ENCODE measurements at places on chromosomes 6 and 20.

DNA sequence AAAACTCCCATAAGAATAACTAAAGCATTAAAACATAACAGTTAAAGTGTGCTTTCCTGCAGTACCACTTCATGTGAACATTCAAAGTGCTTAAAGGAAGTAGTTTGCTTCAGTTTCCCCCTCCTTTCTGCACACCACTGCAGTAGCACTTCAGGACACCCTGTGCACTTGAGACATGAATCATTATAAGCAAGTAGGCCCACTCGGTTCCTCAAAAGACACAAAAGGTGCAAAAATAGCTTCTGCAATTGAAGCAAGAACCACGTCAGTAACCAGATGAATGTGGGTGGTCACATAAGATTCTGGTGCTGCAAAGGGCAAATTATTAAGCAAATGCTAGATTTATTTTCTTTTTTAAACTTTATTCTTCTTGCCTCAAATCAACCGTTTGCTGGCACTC lies 160.6 kb downstream of the HIVEP2 start:
- DNase-seq, result no peak

DNA sequence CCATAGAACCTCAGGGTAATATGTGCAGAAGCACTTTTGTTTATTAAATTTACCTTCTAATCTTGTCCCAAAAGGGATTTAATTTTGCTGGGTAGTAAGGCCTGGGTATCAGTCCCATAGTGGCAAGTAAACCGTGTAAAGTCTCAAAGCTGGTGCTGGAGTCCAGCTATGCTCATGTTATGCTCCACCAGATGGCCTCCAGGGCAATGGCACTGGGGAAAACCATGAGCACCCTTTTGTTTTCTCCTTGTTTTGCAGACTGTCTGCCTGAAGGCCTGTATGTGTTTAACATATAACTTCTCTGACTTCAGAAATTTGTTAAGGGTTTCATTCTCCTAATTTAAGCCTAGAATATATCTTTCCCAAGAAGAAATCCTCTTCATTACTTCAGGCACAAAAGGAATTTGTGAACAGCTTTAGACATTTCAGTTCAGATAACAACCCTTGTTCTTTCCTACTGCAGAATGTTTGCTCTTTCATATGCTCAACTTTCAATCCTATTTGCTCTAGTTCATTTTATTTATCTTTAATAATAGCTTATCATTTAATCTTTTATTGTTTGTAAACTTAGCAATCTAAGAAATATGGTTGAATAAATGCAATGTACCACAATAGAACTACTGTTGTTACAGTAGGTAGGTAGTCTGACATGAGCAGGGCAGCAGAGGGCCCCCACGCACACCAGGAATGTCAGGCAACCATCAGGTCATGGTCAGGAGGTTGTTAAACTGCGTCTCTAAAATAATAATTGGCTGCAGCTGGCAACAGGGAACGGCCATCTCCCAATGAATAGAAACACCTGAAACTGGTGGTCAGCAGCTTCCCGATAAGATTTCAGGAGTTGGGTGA lies 162.8 kb downstream of the TENT5A start:
- no peak for DNase-seq

DNA sequence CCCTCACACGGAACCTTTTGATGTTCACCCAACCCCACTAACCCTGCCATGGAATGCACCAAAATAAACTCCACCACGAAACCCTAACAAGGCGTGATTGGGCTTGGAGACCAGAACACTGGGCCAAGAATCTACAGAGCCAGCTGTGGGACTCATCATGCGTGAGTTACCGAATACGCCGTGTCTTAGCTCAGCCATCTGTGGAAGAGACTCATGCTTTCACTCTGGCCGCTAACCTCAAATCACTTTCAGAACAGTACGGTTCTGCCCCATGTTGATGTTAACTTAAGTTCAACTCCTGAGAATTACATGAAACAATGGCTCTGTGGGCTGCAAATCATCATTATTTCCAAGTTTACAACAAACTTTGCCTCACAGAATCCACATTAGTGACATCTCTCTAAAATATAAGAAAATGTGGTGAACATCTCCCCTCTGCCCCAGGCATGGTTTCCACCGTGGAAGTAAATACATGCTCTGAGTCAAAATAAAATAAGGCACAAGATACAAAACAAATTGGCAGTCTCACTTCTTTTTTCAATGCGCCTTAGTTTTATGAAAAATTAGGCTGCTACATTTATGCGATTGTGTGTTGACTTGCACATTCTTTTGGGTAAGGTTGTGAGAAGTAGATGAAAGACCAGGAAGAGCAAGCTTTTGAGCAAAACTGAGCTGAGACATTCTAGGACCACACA lies 308.9 kb upstream of the EXOC2 start:
- DNase-seq, result no peak

GRCh38 chr6:154402081-154402780 lies 45.6 kb upstream of the IPCEF1 start:
- DNase-seq, result no peak

DNA sequence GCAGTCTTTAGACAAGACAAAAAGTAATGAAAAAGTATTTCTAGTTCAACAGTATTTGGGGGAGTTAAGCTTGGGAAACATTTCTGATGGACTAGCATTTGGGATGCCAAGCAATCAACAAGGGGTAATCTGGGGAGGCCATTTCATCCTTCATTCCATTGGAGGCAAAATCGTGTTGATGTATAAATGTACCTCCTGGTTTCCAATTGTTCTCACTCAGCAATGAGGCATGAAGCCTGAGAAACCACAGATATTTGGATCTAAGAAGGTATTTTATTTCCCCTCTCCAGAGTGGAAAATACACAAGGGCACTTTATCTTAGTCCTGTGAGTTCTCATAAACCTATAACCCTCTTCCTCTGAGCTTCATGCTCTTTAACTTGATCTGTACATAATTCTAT lies 68.2 kb downstream of the TBX18 start:
- DNase-seq, result no peak

GRCh38 chr6:110876806-110877564 lies 2.4 kb downstream of the AMD1 start:
- DNase-seq, result no peak

DNA sequence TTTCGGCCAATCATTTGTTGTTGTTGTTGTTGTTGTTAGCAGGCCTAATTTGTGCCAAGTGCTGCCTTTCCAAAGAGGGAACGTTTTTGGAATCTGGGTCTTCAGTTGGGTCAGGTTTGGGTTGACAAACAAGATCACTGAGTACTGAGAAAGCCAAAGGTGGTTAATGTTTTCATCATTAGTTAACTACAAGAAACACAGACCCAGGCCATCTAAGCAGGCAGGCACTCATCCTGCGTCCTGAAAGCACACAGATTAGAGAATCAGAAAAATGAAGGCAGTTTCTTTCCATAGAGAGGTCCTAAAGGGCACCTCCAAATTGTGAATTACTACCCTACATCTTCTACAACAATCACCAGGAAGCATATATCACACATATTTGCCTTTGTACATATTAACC lies 15.1 kb upstream of the SIRPG start:
- no peak for DNase-seq

DNA sequence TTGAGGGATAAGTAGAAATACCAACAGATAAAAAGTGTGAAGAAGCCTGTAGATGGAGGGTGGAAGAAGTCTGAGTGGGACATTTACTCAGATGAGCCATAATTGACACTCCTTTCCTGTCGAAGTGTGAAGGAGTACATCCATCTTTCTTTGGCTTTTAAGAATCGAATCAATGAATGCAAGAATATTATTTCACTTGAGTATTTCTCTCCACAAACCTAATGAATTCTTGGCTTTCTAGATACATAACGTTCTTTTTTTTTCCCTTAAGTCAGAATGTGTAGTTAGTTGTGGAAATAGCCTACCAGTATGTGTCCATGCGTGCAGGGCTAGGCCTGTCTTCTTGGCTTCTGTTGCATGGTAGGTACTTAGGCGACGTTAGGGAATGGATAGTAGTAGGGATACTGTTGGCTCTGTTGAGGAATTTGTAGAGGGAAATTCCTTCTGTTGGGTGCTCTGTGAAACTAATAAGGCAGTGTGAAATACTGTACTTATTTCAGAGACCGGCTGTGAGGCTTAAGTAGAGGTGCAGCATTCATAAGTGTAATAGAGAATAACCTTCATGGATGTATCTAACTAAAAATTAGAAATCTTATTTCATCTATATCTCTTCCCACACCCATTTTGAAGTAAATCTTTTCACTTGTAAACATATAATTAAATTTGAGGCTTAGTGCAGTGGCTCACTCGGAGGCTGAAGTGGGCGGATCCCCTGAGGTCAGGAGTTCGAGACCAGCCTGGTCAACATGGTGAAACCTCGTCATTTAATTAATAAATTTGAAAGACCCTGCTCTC lies 1.5 kb downstream of the RPS18 start:
- no peak for DNase-seq

DNA sequence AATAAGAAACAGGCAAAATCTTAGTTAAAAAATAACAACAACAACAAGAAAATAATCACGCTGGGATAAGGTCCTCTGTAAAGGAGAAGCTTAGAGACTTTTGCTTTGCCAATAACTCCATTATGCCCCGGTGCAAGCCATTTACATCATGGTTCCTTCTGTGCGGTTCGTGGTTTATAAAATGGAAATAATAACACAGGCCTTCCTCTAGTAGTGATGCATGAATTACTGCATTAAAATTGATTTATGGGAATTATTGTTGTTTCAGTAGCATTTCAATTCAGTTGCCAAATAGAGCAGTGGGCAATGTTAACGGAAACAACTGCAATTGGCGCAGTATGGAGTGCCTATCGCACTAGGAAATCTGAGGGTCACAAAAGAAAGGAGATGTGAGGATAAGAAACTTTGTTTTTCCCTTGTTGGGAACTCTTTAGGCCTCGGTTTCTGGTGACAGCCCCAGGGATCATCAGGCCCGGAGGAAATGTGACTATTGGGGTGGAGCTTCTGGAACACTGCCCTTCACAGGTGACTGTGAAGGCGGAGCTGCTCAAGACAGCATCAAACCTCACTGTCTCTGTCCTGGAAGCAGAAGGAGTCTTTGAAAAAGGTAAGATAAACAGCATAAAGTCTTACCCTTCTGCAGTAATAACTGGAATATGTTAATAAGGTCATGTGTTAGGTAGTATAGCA lies 1.1 kb downstream of the CD109 start:
- no peak for DNase-seq

- DNase-seq, result no peak
These were observed 81.0 kb upstream of the LTV1 start for GRCh38 chr6:143762126-143762525.

DNA sequence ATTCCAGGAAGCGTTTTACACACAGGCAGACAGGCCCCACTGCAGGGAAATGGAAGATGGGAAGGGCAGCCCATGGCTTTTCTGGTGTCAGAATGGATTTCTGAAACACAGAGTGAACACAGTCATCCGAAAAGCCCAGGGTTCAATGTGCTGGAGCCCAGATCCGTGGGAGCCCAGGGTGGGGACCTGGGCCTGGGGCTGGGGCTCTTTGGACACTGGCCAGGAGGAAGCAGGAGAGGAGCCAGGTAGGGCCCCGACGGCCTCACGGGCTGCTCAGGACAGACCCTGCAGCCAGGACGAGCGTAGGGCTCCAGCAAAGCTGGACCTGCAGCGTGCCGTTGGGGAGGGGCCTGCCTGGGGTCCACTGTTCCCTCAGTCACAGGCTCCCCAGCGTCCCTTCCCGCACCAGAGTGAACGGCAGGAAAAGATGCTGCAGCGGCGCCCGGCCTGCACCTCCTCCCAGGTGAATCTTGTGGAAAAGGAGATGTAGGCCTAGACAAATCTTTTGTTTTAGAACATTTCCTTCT lies 24.3 kb upstream of the LSM14B start:
- DNase-seq, result no peak

DNA sequence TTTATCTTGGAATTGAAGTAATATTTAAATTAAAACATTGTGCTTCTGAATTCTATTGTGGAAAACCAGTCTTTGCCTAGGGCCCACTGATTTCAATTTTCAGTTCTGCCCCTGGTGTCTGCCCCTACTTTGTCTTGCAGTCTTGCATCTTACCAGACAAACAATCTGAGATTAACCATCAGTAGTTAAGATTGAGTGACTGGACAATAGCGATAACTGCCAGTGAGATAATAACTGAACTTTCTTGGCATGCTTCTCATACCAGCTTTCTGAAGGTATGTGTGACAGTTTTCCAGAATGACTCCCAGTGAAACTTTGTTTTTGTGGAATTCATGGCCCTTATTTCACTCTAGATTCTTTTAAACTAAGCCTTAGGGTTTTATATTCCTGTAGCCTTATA lies 53.5 kb downstream of the KCNQ5 start:
- DNase-seq, result no peak

DNA sequence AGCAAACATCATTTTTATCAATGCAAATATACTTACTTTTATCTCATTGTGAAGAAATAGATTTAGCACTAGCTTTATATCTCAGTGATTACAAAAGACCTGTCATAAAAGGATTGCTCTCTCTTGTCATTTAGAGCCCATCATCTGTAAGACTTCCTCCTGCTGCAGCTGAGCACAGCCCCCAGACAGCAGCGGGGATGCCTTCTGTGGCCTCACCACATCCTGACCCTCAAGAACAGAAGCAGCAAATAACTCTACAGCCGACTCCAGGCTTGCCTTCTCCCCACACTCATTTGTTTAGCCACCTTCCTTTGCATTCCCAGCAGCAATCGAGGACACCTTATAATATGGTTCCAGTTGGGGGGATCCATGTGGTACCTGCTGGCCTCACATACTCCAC lies 127.0 kb upstream of the EDN1 start:
- DNase-seq, result no peak

GRCh38 chr20:52963131-52963530 lies 9.0 kb upstream of the TSHZ2 start:
- DNase-seq, result no peak

GRCh38 chr6:118383924-118384323 lies 164.2 kb upstream of the PLN start:
- DNase-seq, result no peak

GRCh38 chr6:152026291-152026690 lies 218.8 kb downstream of the ESR1 start:
- no peak for DNase-seq

- DNase-seq, result no peak
These were observed 32.9 kb downstream of the GCM1 start for GRCh38 chr6:53115741-53116140.

DNA sequence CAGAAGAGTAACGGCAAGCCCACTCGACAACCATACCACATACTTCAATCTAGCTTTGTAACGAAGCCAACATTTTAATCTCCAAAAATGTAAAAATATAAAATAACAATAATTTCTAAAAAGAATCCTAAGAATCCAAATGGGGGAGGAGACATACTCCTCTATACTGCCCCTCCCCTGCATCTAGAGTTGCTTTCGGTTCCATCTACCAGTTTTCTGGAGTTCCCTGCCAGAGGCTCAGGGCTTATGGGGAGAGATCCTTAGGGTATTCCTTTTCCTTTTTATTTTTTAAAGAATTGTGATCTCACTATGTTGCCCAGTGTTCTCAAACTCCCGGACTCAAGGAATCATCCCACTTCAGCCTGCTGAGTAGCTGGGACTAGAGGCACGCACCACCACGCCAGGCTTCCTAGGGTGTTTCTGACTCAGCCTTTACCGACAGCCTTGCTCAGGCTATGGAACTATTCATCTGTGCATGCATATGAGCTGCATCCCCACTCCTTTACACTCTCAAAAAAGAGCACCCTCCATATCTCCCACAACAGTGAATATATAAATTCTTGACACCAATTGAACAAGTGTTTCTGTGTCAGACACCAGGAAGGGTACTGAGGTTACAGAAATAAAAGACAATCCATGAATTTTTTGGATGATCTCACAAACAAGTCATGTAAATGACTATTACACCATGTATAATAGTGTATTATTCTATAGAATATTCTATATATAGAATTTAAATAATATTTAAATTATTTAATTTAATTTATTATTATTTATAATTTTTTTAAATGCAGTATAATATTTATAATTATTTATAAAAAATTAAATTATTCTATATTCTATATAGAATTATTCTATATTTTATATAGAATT lies 40.7 kb upstream of the UBR2 start:
- no peak for DNase-seq
